ENCODE measurements at places on chromosomes 6 and 20. TPM values are rescaled to one million over a fixed set of nuclear protein-coding genes. Genes with fewer than 3 reads are reported as not detected.

- no peak for DNase-seq
Measured at GRCh38 chr6:112923940-112924587, 576.9 kb downstream of the RFPL4B start.

GRCh38 chr6:7050872-7051779 is 56.6 kb upstream of the RREB1 start:
- peak; percentile 63 for DNase-seq

GRCh38 chr20:41030531-41031242 is 2.1 kb downstream of the TOP1 start:
- DNase-seq: no peak

DNA sequence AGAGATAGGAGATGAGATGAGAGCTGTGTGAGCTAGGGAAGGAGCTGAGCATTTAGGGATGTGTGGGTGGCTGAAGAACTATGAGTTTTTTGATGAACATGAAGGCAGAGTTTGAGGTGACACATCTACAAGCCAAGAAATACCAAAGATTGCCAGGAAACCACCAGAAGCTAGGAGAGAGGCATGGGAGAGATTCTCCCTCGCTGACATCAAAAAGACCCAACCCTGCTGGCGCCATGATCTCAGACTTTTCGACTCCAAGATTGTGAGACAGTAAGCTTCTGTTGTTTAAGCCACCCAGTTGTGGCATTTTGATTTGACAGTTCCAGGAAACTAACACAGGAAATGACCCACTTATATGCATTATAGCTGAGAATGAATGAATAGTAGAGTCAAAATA is 790.9 kb downstream of the TFAP2A start:
- no peak for DNase-seq

- peak; percentile 33 for DNase-seq
Measured at GRCh38 chr6:159217595-159218275, 48.5 kb downstream of the FNDC1 start.

The NOP56 gene
- total RNA-seq: 303 TPM

The BPHL gene
- 15.1 TPM for total RNA-seq

The SCUBE3 gene
- total RNA-seq: 0.47 TPM

The GRIK2 gene
- total RNA-seq: 3.3 TPM

The BEND6 gene
- 1.8 TPM for total RNA-seq

Measured in Calu3 (cell line).